ENCODE measurements at places on chromosomes 11 and 22. TPM values are rescaled to one million over a fixed set of nuclear protein-coding genes. Genes with fewer than 3 reads are reported as not detected.

The B4GALNT4 gene
- 0.32 TPM for total RNA-seq

The CATSPER1 gene
- 0.54 TPM for total RNA-seq

The GGA1 gene
- 85.9 TPM for total RNA-seq

DNA sequence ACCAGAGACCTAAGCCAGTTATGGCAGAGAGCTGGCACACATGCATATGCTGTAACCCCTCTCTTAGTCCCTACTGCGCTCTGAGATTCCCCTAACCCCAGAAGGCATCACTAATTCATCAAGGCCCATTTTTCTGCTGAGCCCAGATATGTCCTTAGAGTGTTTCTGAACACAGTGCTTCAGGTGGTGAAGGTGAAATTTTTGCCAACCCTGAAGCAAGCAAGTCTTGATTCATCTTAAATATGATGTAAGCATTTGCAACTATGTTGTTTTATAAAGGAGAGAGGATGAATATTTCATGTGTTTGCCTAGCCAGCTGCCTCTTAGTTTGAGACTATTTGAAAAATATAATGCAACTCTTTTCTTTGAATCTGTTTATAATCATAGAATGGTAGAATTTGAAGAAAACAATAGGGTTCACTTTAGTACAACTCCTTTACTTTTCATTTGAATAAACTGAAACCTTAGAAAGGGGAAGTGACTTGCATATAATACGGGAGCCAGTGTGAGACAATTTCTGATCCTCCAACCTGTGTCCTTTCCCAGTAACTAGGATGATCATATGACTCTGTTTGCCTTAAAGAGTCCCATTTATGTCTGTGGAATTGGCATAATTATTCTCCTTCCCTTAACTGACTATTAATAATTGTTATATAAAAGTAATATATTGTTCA, 194.3 kb upstream of the MTNR1B start:
- DNase-seq: no peak

- DNase-seq: peak; percentile 34
Measured at GRCh38 chr11:2805388-2806056, 80.1 kb downstream of the CDKN1C start.
